ENCODE measurements at places on chromosomes 11 and 22.
A peak's percentile ranks its signal among the peaks of the same experiment; 100 is the strongest.

DNA sequence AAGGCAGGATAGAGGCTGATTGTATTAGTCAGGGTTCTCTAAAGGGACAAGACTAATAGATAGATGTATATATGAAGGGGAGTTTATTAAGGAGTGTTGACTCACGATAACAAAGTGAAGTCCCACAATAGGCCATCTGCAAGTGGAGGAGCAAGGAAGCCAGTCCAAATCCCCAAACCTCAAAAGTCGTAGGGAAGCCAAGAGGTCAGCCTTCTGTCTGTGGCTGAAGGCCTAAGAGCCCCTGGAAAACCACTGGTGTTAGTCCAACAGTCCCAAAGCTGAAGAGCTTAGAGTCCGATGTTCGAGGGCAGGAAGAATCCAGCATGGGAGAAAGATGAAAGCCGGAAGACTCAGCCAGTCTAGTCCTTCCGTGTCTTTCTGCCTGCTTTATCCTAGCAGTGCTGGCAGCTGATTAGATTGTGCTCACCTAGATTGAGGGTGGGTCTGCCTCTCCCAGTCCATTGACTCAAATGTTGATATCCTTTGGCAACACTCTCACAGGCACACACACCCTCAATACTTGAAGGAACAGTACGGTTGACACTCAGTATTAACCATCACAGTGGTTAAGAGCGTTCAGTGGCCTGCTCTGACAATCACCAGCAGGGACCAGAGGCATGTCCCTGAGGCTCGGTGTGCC is 135.6 kb downstream of the CSNK2A3 start:
- DNase-seq = no peak

DNA sequence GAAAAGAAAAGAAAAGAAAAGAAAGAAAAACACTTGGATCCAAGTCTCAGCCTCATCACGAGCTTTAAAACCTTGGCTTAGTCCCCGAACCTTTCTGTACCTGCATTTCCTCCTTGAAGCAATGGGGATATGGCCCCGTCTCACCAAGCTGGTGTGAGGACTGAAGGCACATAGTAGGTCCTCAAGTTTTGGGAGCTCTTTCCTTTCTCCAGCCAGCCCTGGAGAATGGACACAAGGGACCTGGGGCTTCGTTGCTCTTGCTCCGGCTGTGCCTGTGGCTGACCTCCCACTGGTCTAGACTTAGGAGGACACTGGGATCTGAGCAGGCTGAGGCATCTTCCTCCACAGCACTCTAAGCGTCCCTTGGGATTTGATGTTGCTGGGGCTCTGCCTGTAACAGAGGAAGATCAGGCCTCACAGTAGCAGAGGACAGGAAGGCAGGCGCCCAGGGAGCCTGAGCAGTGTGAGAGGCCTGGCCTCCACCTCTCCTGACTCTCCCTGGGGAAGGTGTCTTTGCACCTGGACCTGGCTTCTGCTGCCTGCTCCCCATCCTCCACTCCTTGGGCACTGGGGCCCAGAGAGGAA is 32.8 kb downstream of the KCNC1 start:
- DNase-seq = no peak

DNA sequence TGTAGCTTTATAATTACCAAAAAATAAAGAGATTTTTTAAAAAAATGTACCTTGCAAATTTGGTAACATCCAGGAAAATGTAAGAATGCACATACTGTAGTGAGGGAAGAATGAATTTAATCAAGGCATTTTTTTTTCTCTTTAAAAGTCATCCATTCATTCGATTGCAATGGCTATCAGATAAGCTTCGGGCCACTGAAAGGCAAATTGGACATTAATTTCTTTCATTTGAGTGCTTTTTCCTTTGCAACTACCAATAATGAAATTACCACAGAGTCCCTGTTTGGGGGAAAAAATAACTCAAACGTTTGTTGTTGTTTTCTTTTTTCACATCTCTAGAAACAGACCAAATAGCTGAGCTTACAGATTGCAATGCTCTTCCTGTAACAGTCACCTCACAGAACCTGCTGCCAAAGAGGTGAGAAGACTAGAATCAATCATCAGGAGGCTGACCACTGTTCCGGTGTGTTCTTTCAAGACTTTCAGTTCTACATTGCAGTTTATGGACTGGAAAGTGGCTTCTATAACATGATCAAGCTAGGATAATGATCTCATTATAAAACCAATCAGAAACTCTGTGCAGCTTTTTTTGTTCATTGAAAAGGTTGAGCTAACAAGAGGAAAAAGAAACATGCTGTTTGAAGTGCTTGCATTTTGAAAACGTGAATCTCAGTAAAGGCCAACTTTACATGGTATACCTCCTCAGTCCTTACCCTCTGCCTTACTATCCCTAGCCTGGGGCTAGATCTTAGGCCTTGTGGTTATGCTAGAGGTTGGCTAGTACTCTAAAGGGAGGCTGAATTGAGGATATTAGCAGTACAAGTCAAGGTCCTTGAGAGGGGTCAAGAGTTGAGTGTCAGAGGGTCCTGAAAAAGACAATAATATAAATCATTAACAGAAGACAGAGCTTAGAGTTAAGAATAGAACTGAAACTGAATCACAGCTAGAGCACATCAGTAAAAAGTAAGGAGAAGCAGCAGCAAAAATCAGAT is 1276.1 kb downstream of the LRRC4C start:
- no peak for DNase-seq

DNA sequence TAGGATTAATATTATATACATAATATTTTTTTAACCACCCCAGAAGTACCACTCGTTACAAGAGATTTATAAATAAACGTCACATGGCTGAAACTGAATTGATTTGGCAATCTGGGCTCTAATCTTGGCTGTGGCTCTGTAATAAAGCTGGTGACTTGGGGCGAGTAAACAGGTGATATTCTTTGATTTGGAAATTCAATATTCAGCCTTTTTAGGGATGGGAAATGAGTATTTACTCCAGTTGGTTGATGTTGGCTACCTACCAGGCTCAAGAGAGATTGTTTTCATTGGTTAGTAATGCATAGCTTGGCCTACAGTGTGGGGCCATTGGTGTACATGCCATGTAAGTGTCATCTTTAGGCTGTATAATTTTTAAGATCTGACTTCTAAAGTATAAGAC is 117.7 kb upstream of the SORL1-AS1 start:
- DNase-seq = no peak

- DNase-seq = no peak
Observed at GRCh38 chr22:19770349-19771220, 10.0 kb downstream of the TBX1 start.

DNA sequence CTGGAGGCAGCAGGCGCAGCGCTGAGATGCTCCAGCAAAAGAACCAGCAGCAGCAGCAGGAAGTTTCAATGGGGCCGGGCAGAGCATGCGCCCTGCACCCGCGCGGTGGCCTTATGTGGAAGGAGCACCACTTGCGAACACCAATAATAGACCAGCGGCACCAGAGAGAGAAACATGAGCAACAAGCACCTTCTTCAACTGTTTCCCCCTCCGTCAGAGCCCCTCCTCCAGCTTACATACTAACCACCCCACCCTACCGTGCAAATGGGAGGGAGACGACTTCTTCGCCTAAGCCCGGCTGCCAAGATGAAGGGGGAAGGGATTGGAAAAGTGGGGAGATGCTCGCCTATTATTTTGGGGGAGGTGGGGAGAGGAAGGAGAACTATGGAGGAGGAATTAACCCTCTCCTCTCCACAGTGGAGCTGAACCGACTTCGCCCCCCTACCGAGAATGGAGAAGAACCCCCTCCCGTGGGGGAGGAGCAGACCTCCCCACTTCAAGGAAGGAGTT is 1.1 kb downstream of the RSF1 start:
- DNase-seq = peak; percentile 79

DNA sequence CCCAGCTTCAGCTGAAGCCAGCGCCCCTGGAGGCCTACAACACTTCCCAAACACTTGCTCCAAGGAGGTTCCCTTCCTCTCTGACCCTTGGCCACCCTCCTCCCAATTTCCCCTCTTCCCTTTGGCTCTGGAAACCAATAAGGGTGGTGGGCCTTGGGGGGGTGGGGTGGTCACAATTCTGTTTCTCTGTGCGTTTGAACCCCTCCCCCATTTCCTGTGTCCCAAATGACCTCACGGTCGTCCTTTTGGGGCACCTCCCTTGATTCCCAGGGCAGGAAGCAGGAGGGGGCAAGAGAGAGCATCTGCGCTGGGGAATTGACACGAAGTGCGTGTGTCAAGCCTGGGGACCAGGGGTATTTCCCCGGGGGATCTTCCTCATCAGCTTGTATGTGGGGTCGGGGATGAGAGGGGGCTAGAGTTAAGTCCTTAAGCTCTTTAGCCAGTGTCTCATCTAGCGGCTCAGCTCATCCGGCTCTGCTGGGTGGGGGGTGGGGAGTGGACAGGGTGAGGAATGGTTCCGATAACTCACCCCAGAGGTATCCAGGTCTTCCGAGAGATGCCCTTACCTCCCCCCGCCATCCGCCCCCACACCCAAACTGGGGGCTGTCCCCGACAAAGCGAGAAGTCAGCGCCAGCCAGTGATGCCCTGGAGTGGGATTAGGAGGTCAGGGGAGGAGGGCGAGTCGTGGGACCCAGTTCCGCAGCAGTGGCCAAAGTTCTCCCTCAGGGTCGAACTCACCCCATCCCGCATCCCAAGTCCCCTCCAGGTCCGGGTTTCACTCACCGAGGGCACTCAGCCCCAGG is 587 bp downstream of the ESAM start:
- DNase-seq = no peak

GRCh38 chr11:93132836-93133235 is 65.0 kb downstream of the SLC36A4 start:
- DNase-seq = no peak

DNA sequence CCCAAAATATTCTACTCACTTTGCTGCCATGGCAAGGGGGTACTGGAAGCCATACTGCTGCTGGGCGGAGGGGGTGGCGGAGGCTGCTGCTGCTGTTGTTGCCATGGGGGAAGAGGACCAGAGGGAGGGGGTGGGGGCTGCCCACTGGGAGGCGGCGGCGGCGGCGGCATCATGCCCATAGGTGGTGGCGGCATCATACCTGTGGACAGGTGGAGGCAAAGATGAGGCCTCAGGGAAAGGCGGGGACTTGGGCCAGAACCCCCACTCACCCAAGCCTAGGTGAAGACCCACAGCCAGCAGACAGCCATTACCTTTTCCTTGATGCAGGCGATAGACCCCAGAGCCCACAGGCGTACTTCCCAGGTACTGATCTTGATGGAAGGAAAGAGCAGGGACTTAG is 7.1 kb upstream of the PYGM start:
- DNase-seq = no peak
